ENCODE measurements at places on chromosomes 11 and 22.
A peak's percentile ranks its signal among the peaks of the same experiment; 100 is the strongest.

DNA sequence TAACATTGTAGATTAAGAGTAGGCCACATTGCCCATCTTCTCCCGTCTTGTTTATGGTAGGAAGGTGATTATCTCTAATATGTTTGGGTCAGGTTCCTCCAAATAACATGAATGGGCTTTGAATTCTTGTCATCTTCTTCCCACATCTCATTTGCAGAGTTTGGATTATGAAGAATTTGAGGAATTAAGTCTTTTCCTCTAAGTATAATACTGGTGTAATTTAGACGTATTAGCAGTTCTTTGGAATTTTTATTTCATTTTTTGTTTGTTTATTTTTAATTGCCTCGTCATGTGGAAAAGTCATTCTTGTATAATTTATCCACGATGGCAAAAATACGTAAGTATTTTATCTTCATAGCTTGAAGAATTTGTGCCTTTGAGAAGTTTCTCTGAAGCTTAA is 73.4 kb downstream of the ARHGEF12 start:
- no peak for DNase-seq

GRCh38 chr11:84289381-84289906 is 1003.3 kb upstream of the CCDC90B start:
- DNase-seq = no peak

GRCh38 chr11:128725630-128726319 is 31.9 kb downstream of the FLI1 start:
- DNase-seq = no peak

- no peak for DNase-seq
Measured at GRCh38 chr11:19433367-19433766, 192.6 kb upstream of the E2F8 start.

DNA sequence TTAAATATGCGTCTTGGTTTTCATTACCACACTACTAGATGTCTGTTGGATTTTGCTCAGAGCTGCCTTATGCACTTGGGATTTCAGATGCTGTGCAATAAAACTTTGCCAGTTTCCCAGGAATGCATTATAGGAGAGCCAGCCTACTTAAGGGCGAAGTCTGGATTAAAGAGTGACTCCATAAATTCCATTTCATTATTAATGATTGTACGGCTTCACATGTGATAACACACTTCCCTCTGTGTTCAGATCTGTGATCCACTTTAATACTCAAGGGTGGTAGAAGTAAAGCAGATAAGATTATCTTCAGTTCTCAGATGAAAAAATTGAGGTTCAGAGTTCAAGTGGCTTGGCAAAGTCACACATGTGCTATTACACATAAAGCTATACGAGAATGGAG is 110.2 kb downstream of the C11orf91 start:
- no peak for DNase-seq

DNA sequence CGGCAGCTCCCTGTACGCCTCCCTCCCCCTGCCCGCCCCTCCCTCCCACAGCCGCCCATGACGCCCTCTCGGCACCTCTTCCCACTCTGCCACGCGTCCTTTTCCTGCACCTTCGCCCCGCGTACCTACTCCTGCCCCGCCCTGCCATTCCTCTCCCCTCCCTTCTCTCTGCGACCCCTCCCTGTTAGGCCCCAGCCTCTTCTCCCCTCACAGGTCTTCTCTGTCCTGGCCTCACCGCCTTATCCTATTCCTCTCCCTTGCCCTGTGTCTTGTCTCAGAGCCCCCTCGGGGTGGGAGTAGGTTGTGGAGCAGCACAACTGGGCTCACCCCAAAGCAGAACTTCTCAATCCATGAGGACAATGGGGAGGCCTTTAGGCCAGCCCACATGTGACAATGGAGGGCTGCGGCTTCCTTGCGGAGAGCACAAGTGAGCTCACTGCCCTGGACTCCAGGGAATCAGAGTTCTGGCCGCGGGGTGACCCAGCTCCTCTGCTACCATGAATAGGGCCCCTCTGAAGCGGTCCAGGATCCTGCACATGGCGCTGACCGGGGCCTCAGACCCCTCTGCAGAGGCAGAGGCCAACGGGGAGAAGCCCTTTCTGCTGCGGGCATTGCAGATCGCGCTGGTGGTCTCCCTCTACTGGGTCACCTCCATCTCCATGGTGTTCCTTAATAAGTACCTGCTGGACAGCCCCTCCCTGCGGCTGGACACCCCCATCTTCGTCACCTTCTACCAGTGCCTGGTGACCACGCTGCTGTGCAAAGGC is 539 bp downstream of the SLC35C1 start:
- peak; percentile 17 for DNase-seq

DNA sequence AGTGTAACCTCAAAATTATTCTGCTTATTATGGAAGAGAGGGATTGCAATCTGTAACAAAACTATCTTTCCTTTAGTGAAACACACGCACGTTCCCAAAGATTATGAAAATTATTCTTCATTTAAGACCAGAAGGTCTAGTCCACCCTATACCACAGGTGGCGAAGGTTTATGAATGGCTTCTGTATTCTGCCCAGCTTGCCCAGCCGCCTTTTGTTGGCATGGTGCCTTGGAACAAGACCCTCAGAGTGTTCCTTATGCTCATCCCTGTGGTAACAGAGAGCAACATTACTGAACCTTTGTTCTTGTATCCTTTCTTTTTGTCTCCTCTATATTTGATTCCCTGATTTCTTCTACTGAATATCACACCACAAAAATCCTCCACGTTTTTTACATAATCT is 116.4 kb downstream of the FAR1 start:
- DNase-seq = no peak

DNA sequence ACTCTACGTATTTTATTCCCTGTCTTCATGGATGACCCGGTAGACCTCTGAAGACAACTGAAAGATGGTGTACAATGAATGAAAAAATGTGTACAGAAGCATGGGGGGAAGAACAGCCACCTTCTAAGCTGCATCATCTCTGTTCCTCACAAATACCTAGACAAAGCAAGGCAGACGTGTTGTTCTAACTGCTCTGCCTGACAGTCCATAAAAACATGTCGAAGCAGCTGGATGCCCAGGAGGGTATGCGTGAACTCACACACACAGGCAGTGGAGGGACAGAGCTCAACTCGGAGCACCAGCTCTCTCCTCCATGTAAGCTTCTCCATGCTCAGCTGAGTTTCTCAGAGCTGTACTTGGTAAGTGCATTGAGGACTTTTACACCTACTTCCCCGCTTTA is 327.4 kb downstream of the CTTN start:
- DNase-seq = no peak

DNA sequence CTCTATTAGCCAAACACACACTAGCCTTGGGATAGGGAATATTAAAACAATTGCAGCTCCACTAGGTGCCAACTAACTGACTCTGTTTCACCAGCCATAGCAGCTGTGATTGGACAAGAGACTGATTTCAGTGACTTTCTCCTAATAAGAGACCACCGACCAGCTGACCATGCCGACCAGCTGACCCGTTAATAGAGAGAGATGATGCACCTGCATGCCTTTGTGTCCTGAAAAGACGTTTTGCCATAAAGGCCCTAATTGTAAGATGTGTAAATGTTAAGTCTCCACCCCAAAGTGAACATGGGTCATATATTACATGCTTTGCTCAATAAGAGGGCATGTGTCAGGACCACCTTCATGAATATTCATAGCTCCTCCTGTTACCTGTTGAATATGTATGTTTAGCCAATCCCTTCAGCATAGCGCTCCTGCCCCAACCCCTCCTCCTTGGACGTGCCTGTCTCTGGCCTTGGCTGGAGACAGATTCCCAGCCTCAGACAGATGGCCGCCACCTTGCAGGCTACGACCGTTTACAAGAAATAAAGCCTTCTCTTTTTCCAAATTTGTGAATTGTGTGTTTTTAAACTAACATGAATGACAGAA is 1.3 kb upstream of the NADSYN1 start:
- DNase-seq = no peak

DNA sequence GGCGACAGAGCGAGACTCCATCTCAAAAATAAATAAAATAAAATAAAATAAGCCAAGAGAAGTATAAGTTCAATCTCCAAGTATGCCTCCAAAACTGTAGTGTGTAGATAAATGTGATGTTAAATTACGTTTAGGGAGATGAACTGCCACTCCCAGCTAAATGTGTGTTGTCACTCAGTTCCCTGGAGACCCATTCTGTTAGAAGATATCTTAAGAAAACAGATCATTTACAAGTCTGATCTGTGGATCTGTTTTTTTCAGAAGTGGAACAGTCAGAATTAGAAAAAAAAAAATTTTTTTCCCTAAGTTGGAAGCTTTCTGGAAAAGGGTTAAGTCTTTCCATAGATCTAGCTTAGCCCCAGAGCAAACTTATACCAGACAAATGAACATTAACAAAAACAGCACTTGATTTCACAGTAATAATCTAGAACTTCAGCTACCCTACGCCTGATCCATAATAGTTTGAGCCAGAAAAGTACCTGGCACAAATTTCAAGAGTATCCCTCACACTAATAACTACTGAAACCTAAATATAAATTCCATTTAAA is 18.2 kb downstream of the CELF1 start:
- no peak for DNase-seq

GRCh38 chr22:31866918-31867317 is 77.4 kb upstream of the YWHAH start:
- DNase-seq = no peak

GRCh38 chr11:43403357-43404231 is 44.9 kb downstream of the TTC17 start:
- DNase-seq = no peak

- peak; percentile 81 for DNase-seq
Measured at GRCh38 chr11:31870609-31871309, 59.6 kb upstream of the PAX6 start.

- peak; percentile 7 for DNase-seq
Measured at GRCh38 chr11:130915603-130916237, 559 bp downstream of the SNX19 start.
